Progenitor cell of endocrine pancreas (in vitro differentiated cells): ENCODE measurements at places on chromosomes 3 and 15. TPM values are rescaled to one million over a fixed set of nuclear protein-coding genes. Genes with fewer than 3 reads are reported as not detected.

GP5 gene
- total RNA-seq, result 0.18 and 0.24 TPM in 2 replicates

DIS3L gene
- total RNA-seq, result 51.1 and 53.7 TPM in 2 replicates

TUSC7 gene
- total RNA-seq, result not detected in 2 replicates

CLDN18 gene
- total RNA-seq, result 19.5 and 22.2 TPM in 2 replicates

TGM5 gene
- not detected in 2 replicates for total RNA-seq

CFAP91 gene
- 63.0 and 75.0 TPM in 2 replicates for total RNA-seq

SHC4 gene
- total RNA-seq, result 0.36 and 0.47 TPM in 2 replicates

SPATA12 gene
- 0.14 and 0.16 TPM in 2 replicates for total RNA-seq

ITPKA gene
- total RNA-seq, result 0.89 and 1.0 TPM in 2 replicates

DNA sequence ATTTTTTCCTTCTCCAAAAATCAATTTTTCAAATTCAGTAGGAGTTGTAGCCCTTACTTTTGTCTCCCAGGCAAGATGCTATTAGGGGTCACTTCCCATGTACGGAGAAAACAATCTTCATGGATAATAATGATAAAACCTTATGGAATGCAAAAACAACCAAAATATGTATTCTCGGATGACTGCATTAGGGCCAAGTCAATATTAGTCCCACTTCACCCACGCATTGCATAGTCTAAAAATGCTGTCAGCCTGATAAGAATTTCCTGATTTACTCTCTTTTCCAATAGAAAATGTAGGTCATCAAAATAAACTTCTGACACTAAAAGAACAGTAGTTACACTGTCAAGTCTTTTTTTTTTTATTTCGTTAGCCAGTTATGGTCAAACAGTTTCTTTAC is 2.7 kb downstream of the VGLL3 start:
- DNase-seq, result no peak

DNA sequence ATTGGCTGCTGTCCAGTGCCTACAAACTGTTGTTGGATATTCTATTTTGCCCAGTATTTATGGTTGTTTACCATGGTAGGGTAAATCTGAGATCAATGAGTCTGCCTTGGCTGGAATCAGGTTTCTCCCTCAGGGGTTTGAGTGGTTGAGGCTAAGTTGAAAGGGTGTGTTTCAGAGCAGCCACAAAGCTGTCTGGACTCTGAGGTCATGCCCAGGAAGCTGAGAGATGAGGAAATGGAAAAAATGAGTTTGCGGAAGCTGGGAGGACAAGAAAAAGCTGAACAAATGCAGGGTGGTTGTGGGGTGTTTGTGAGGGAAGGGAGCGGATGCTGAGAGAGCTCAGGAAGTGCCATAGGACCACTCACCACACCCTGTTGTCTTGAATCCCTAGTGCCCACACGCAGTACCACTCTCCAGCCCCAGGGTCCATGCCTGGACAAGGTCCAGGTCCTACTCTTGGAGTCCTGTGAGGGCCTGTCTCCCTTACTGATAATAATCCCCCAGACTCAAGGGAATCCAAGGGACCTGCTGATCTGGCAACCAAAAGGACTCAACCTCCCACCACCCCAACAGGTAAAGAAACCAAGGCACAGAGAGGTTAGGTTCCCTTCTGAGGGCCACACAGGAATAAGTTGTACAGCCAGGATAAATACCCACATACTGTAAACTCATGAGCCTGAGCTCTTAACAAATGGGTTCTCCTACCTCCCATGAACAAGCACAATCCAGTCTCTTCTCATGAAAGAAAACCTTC is 81.6 kb downstream of the PPCDC start:
- no peak for DNase-seq

DNA sequence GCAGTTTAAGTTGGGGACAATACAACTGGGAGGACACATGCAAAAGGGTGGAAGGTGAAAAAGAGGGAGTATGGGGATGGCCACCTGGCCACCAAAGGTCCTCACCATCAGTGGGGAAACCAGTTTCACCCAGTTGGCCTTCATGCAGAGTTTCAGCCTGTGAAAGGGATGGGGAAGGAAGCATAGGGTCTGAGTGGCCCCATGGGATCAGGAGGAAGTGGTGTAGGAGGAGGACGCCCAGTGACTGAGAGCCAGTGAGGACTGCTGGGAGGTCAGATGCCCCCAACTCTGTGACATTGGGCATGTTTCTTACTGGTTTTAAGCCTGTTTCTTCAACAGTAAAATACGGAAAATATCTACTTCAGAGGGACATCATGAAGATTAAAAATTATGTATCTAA is 16.3 kb downstream of the BCL2A1 start:
- DNase-seq, result no peak

DNA sequence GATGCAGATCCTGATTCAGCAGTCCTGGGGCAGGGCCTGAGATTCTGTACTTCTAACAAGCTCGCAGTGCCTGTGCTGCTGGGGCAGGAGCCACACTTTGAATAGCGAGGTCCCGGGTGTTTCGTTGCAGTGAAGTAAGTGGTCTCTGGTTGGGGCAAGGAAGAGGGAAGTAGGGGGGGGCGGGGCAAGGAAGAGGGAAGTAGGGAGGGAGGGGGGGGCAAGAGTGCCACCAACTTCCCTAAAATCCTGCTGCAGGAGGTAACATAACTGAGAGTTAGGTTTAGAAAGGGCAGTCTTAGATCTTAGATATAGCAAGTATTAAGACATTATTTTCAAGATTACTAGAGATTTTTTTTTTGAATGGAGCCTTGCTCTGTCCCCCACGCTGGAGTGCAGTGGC is 35.5 kb downstream of the CRTAP start:
- DNase-seq, result no peak

DNA sequence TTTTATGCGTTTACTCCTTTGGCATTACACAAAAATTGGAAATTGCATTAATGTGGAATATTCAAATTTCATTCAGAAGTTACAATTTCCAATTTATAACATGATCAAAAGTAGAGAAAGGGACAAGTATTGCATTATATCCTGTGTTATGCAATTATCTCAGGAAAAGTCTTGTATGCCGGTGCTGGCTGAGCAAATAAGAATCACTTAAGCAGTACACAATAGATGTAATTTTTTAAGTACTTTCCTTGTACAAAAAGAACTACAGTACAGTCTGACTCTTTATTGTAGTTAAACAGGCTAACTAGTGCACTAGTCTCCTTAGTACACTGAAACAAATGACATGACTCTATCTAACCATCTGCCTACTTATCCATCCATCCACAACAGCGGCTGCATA is 493.2 kb upstream of the KCNMB2 start:
- no peak for DNase-seq

GRCh38 chr3:153373606-153374005 is 211.6 kb downstream of the RAP2B start:
- no peak for DNase-seq

DNA sequence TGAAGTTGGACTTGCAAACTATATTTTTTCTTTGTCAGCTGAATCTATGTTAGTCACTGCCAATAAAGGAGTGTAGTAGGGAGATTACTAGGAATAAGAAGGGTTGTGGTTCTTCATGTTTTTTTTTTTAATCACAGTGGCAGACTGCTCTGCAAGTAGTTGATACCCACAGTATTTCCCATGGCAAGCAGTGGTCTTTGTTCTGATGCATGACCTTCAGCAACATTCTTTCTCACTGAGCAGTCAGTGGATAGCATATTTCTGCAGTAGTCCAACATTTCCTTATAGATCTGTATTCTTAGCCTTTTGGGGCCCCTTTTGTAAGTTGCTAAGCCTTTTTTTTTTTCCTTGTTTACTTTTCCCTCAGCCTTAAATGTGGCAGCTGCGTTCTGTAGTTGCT is 151.1 kb downstream of the DOCK3 start:
- no peak for DNase-seq

GRCh38 chr3:115019900-115020299 is 127.2 kb downstream of the ZBTB20 start:
- no peak for DNase-seq

GRCh38 chr3:117548600-117548999 is 839.0 kb downstream of the TUSC7 start:
- DNase-seq, result no peak

- DNase-seq, result no peak
These were observed 21.1 kb upstream of the PDE8A start for GRCh38 chr15:84960391-84961113.

GRCh38 chr3:139774560-139775302 is 97.0 kb upstream of the NMNAT3 start:
- DNase-seq, result no peak

- peak; percentile 4 for DNase-seq
These were observed 82.5 kb downstream of the ADAMTS17 start for GRCh38 chr15:100259266-100259665.

DNA sequence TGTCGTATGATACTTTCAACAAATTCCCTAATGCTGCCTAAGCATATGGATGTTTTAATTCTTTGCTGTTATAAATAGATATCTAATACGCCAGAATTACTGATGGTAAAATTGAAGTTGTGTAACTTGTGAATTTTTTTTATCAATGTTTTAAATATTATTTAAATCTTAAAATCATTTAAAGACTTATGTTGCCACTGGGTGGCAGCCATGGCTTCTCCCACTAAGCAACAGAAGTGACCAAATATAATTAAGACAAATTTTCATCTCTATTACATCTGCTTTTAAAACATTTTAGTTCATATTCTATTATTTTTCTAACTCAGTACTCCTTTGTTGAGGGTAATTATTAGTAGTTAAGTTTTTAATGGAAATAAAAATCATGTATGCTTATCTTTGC is 8.1 kb upstream of the IL20RB start:
- DNase-seq, result no peak

DNA sequence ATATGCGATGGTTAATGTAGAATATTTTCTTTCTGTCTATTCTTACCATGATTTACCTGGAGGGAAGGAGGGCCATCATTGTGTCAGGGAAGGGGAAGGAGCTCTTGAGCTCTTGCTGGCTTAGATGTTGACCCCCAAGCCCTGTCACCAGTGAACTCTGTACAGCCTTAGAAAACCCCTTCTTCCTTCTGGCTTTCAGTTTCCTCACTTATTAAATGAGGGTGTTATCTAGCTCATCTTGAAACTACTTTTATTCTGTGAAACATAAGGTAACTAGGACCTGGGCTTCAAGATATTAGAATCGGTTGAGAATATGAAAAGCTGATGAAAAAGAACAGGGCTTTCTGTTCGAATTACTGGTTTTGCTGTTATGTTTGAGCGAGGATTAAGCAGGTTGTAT is 25.1 kb upstream of the UTS2B start:
- no peak for DNase-seq

DNA sequence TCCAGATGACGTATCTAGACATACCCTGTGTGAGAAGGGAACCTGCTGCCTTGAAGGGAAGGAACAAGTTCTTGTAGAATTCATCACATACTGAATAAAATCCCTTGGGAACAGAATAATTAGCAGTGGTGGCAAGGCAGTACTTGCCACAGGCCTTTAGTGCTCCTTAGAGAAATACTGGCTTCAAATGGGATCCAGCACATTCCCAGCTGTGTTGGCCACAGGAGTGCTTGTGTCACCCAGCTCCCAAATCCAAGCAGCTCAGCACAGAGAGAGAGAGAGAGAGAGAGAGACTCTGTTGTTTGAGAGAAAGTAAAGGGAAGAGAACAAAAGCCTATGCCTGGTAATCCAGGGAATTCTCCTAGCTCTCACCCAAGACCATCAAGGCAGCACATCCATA is 969.0 kb upstream of the ALCAM start:
- no peak for DNase-seq

DNA sequence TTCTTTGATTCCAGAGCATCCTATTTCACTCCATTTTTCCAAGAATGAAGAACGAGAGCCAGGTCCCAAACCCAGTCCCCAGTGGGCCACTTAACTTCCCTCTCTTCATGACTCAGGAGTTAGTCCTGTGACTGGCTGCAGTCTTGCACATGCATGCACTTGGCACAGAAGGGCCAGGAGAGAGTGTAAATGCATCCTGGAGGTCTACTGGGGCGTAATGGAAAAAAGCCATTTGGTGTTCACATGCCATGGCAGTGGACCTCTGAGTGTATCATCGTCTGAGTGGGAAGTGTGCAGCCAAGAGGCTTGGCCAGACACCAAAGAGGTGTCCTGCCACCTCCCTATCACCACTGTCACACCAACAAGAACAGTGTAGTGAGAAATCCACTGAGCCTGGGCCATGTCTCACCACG is 15.1 kb upstream of the RFTN1 start:
- no peak for DNase-seq

DNA sequence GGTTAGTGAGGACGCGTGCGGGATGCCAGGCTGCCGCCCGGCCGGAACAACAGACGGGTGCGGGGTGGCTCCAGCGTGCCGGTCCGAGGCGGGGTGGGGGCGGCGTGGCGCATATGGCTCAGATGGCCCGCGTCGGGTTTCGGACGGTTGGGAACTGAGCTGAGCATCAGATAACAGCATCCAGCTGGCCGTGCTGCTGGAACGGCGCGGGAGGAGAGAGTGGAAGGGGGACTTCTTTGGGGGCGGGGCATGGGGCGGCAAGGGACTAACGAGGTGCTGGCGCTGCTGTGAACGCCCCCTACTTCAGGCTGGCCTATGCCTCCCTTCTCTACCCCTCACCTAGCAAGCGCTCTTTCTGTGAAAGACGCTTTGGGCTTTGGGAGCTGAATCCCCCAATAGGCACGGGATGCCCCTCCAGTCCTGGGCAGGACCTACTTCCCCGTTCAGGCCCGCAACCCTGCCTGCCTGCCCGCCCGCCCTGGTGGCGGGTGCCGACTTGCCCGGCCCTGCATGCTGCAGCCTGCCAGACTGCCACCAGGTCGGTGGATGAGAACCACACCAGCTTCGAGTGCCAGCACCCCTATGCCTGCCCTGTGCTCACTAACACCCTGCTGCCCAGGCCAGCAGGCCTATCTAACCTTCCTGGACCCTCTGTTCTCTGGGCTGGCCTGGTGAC is 542 bp downstream of the INKA1 start:
- no peak for DNase-seq

DNA sequence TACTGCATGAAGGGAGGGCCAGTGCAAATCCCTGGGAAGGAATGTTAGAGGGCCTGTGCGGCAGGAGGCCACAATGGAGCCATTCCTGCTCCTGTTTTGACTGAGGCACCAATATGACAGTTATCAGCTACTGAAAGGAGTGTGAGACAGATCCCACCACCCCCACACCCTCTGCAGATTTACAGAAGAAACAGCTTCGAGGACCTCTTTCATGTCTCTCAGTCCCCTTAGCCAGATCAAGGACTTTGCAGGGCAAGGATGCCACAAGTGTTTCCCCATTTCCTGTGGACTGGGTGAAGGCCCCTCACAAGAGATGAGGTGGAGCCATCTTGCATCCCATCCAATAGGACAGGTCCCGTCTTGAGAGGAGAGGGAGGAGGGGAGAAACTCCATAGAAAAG is 48.5 kb upstream of the RASGRP1 start:
- DNase-seq, result no peak

DNA sequence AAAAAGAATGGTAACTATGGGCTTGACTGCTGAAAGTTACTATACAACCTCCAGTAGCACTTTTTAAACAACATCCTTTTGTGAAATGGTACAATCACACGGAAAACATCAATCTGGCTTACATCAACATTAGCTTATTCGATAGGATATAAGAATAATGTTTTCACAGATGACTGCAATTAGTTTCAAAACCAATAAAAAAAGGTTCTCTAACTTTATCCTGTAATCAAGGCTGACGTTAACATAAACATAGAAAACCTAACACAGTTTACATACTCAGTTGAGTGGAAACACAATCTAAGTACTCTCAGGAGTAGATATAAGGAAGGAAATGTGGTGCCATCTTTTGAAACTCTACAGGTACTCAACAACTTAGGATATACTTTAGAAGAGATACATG is 102.2 kb downstream of the DLG1 start:
- DNase-seq, result no peak
